ENCODE measurements at places on chromosomes 4 and X.
A peak's percentile ranks its signal among the peaks of the same experiment; 100 is the strongest.

DNA sequence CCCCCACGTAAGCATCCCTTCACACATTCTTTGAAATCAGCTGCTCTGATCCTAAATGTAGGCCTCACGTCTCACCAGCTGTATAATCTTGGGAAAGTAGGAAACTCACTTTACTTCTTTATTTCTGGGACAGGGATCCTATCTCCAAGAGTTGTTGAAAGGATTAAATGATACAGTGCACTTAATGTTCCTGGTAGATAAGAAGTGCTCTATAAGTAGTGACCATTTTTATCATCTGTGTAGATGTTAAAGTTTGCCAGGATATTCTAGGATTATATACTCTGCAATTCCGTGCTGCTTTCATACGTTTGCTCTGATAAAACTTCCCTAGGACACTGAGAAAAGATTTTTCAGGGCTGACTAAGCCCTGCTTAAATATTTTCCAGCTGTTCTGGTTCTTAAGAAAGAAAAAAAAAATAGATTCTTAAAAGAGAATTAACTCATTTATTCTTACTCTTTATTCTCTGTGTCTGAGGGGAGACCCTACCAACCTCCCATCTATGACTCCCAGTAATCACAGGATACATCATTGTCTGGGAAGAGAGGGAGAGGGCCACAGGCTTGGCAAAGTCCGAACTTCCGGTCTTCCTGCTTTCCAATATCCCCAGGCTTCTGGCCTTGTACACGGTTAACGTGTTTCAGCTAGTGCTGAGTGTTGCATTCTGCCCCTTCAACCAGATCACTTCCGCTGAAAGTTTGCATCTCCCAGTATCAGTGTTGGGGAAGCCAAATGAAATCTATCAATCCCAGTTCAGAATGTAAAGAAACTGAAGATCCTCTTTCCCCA, 269.2 kb downstream of the TRIML1 start:
- no peak for DNase-seq

- DNase-seq = no peak
Observed at GRCh38 chr4:32002037-32002747, 1282.0 kb downstream of the PCDH7 start.

GRCh38 chrX:19625612-19626011, 110.3 kb upstream of the MAP3K15 start:
- DNase-seq = no peak

- no peak for DNase-seq
Observed at GRCh38 chr4:86300516-86300915, 59.3 kb downstream of the MAPK10 start.

GRCh38 chr4:137510557-137511265, 21.6 kb downstream of the PCDH18 start:
- DNase-seq = peak; percentile 78

DNA sequence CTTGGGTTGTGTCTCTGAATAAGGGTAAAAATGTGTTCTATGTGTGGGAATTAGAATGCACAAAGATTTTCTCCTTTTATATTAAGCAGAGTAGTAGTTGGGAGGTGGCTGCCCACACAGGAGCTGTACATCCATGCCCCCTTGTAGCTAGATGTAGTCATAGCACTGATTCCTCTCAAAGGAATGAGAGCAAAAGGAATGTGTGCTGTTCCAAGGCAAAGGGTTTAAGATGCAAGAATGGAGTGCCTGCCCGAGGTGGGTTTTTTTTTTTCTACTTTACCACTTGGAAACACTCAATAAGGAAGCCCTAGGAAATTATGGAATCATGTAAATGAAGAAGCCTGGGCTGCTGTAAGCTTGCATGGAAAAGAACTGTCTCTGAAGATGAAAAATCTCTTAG, 2183.2 kb upstream of the AGA start:
- no peak for DNase-seq

DNA sequence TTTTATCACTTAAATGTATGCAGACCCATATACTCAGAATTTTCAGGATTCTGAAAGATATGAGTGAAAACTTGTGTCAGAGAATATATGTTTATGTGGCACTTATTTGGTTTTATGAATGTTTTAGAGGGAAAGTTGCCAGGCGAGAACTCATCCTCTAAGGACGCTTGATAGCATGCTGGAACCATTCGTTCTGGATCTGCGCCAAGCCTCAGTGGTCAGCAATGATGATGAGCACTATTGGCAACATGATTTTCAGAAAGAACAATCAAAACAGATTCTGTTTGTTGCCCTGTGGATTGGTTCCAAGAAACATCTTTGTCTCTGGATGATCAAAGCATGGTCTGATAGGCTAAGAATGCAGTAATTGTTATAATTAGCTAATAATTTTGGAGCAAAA, 32.1 kb upstream of the RAPGEF2 start:
- DNase-seq = peak; percentile 20

DNA sequence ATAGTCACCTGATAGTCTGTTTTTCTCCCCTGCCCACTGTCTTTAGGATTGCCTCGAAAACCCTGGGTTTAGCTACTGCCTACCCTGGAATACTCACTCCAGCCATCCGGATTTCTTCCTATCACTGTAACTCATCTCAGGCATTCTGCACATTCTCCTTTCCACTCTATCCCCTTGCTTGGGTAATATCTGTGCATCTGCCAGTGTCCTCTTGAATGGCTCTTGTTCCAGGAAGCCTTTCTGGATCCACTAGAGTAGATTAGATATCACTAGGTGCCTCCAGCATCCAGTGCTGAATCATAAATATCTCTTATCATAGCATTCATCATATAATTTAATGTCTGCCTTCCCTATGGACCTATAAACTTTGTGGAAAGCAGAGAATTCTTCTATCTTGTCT, 17.1 kb upstream of the GALNT7 start:
- no peak for DNase-seq

DNA sequence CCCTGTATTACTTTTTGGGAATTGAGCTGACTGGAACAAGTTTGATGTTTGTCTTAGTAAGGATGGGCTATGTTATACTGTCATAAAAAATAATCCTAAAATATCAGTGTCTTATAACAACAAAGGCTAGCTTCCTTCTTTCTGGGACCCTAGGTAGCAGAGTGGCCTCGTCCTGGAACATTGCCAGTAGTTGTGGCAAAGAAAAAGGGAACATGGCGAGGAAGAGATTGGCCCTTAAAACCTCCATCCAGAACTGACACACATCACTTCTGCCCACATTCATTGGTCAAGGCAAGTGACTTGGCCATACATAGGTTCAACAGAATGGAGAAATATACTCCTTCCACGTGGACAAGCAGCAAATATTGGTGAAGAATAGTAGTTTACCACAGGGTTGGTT, 287.9 kb downstream of the PPP1R2C start:
- no peak for DNase-seq

- no peak for DNase-seq
Observed at GRCh38 chrX:78140206-78140605, 756 bp upstream of the TAF9B start.

DNA sequence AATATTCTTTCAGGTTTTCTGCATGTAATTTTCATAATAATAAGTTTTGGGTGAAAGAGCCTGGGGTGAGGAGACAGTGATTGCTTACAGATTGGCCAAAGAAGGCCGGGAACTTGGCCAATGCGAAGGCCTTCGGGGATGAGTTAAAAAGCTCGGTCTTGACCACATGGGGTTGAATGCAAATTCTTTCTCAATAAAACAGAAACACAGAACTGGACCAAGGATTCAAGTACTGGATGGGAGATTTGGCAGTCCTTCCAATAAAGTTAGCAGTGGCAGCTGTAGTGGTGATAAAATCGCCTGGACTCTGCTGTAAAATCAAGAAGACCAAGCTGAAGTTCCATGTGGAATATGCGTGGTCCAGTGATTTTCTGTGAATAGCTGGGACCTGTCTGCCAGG, 282.2 kb upstream of the KLF3 start:
- no peak for DNase-seq

DNA sequence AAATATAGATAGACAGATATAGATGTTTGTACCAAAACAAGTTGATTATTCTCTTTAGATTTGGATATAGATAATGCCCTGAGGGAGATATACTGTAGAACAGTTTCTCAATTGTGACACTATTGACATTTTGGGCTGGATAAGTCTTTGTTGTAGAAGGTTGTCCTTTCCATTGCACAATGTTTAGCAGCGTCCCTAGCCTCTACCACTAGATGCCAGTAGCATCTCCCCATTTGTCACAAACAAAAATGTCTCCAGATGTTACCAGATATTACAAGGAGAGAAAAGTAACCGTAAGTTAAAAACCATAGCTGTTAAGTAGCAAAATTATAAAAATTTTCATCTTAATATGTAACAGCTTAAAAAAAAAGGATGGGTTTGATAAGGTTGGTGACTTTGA, 2595.3 kb downstream of the ARAP2 start:
- no peak for DNase-seq

DNA sequence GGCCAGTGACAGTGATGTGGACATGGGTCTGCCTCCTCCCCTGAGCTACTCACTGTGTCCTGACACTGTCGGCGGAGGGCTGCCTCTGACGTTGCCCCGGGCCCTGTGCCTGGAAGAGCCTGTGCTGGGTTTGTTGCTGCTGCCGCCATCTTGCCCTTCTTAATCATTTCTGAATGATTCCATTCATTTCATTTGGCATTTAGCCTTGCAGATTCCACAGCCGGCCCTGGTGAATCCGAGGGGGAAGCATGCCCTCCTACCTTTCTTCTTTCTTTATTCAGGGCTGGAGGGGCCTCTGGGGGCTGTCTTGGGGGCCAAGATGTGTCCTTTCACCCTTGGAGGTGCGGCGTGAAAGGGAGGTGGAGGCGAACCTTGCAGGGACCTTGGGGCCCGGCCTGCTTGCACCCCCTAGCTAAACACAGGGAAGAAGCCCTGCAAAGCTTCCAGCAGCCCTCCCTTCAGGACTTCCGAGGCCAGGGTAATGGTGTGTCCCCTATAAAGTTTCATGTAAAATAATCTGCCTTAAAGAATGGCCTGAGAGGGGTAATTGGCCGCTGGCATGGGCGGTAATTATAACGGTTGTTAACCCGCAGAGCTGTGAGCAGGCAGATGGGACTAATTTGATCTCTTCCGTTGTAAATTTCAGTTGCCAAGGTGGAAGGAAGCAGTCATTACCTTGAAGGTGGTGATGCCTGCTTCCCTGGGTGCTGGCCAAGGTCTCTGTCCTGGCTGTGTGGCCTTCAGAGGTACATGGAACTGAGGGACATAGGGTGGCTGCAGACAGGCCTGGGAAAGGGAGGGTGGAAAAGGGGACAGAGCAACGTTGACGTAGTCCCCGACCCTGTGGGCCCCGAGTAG, 92.3 kb downstream of the PSAPL1 start:
- no peak for DNase-seq

DNA sequence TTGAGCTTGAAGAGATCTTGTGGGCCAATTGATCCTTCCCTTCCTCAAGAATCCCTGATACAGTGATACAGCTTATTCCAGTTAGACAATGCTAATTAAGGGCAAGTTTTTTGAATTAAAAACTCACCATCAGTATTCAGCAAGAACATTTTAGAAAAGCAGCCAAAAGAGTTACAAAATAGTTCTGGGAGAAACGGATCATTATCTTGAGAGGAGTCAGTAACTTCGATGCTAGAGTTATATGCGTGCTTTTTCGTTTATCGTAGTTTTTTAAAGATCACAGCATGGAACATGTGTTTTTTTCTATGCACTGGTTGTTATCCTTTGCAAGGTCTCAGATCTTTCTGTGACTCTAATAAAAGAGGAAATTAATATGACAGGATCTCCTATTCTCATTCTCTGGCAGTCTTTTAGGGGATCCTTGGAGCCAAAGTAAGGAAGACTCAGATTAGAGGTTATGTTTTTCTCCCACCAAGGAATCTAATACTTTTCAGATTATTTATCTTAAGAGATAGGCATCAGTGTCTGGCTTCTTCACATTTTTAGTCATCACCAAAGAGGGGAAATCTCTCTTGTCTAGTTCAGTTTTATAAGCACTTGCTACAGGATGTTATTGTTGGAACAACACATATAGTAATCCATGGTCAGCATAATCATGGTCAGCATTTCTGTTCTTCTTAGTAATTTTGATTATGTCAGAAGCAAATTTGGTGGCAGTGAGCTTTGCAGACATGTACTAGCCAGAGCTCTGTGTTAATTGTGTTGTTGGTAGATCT, 109.7 kb downstream of the PDLIM5 start:
- DNase-seq = no peak

- DNase-seq = no peak
Observed at GRCh38 chrX:132489578-132490419, 961 bp upstream of the MBNL3 start.

DNA sequence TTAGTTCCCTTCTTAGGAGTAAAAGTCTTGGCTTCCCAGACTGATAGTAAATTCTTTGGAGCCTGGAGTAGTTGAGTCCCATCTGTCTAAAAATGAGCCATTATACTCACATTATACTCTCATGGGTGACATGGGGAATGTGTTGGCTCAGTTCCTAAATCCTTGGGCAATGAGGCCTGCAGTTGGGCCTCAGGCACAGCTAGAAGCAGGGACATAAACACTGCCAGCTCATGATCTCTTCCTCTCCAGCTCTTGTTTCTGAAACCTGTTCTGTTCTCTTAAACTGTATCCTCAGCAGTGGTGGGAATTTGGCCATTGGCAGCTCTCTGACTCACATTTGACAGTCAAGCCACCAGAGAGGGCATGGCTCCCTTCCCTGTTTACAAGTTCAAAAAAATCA, 212.5 kb downstream of the SPATA18 start:
- peak; percentile 93 for DNase-seq

- DNase-seq = no peak
Observed at GRCh38 chr4:111631215-111631999, 513.8 kb upstream of the FAM241A start.

DNA sequence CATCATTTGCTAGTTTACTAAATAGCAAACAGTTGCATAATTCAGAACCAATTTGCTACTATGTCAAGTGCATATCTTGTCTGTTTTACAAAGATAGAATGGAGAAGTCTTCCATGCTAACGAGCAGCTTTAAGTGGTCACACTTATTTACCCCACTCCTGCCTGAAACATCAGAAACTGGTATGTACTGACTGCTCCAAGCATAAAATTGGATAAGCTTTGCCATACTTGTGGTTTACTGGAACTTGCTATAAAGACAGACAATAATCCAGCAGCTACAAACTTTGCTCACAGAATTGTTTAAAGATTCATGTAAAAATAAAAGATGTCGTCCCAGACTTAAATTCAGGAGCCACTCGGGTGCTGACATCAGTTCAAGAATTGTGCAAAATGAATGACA, 13.3 kb upstream of the CDKL2 start:
- no peak for DNase-seq

DNA sequence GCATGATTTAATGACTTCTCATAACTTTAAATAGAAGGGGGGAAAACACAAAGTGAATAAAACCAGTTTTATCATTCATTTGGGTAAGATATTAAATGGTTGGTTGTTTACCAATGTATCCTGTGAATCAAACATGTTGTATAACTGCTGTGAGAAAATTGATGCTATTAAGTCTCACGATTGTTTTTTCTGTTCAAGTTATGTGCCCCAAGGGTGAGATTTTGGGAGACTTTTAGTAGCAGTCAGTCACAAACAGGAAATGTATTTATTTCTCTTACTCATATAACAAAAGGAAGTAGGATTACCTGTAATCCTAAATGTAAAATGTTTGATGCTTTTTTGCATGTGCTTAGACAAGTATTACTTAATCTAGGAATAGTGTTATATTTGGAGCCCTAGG, 39.2 kb downstream of the MTHFD2L start:
- DNase-seq = no peak
